Stimulated activated CD4-positive, alpha-beta T cell treated with anti-CD3 and anti-CD28 coated beads, Interleukin-2, amount 100 ng/mL, for 24 hours (primary cell): ENCODE measurements at places on chromosomes 7 and 10.

DNA sequence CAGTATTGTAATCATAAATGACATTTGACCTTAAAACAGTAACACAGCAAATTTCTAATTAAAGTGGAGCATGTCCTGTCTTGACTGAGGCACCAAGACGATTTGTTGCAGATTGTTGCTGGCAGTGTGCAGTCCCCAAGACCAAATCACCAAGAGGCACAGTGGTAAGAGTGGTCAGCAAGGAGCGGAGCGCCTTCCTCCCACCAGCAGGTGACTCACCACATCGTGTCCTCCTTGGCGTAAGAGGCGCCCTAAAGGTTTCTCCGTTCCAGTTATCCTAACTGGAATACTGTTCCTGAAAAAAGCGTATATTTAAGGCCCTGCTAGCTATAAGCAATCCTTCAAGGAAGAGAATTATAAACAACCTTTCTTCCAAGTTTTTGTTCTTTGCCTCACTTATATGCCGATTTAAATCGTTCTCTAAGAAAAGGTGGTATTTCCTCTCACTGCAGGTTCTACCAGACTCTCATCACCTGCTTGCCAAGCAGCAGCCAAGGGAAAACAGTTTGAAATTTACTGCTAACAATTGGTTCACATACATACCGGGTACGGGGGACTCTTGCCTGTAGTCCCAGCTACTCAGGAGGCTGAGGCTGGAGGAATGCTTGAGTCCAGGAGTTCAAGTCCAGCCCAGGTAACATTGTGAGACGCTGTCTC is 10.7 kb upstream of the REPIN1 start:
- no peak for DNase-seq

- DNase-seq, result no peak
Measured at GRCh38 chr7:132511387-132511786, 64.9 kb downstream of the PLXNA4 start.

GRCh38 chr10:58264780-58265179 is 2.9 kb downstream of the IPMK start:
- DNase-seq, result no peak

GRCh38 chr10:112708461-112708860 is 241.6 kb upstream of the TCF7L2 start:
- no peak for DNase-seq

- no peak for DNase-seq
Measured at GRCh38 chr10:86287966-86288579, 78.5 kb downstream of the GRID1 start.

DNA sequence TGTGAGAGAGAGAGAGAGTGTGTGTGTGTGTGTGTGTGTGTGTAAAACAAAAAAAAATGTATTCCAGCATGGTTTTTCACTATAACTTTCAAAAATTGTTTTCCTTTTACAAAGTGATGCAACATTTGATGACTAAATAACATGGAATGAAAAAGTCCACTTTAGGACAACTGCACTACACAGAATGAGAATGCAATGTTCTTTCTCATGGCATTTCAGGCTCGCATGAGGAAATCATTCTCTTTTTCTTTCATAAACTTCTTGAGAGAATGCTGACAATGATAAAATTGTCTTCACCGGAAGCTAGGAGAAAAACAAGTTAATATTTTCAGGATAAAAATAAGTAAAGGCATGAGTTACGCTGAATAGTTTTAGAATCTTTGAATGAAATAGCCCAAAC is 53.7 kb downstream of the SLC16A12 start:
- no peak for DNase-seq
